ENCODE measurements at places on chromosomes 13 and 19. TPM values are rescaled to one million over a fixed set of nuclear protein-coding genes. Genes with fewer than 3 reads are reported as not detected.

DNA sequence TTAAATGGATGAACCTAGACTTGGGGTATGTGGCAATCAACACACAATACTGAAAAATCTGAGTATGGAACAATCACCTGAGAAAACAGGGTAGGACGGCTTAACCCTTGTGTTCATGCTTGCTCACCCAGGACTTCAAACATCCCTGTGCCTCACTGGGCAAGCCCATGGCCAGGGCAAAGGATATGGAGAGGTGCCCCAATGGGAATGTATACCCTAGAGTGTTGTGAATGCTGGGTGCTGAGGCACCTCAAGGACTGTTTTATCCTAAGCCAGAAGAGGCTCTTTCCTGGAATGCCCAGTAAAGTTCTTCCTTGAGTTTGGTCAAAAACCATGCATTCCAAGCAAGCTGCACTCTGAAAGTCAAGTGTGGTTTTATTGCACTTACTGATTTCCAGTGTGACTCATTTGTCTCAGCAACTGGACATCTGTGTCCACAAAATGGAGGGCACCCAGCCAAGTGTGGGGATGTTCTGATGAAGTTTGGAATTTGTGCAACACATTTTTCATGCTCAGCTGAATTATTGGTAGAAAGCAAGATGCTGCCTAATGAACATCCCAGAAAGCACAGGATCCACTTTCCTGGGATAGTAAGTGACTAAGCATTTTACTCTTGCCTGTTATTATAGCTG, 531.3 kb downstream of the RFC3 start:
- no peak overlapping the region for H3K4me3 ChIP-seq
- no peaks in the 10 kb centered on the region for H3K27me3 ChIP-seq
- H3K27ac ChIP-seq, result no peak overlapping the region
- no peaks in the 10 kb centered on the region for H3K36me3 ChIP-seq
- H3K4me1 ChIP-seq, result no peaks in the 10 kb centered on the region

Gene LILRA5
- 3.2 TPM for total RNA-seq

GRCh38 chr13:113651511-113652403, 6.2 kb downstream of the ATP4B start:
- peaks cover 22% of the 10 kb centered on the region for H3K36me3 ChIP-seq
- H3K4me1 ChIP-seq, result peaks cover 49% of the 10 kb centered on the region
- no peaks in the 10 kb centered on the region for H3K27me3 ChIP-seq
- H3K27ac ChIP-seq, result no peak overlapping the region

Gene SYMPK
- total RNA-seq, result 39.6 TPM

DNA sequence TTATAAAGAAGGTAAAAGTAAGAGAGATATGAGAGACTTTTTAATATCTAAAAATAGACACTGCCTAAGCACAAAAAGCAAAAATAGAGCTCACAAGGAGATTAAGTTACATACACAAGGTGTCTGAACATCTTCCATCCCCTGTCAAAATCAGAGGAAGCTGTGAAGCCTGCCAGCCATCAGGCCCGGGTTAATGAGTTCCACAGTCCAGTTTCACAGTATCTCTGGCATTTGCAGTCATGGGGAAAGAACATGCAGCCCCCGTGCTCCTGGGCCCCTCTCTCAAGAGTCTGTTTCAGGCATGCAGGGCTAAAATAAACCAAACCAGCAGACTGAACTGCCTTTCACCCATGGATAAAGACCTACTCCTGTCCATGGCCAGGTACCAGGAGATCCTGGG, 79.2 kb downstream of the TBC1D4 start:
- no peak overlapping the region for H3K27ac ChIP-seq
- H3K4me1 ChIP-seq, result no peaks in the 10 kb centered on the region
- no peak for DNase-seq
- no peak overlapping the region for H3K4me3 ChIP-seq
- H3K36me3 ChIP-seq, result no peaks in the 10 kb centered on the region
- H3K27me3 ChIP-seq, result no peaks in the 10 kb centered on the region

- H3K36me3 ChIP-seq, result peaks cover 3% of the 10 kb centered on the region
- H3K27ac ChIP-seq, result peak overlapping the region; percentile 96
- H3K27me3 ChIP-seq, result no peaks in the 10 kb centered on the region
Observed at GRCh38 chr19:12485052-12485416, 418 bp upstream of the ZNF709 start.

DNA sequence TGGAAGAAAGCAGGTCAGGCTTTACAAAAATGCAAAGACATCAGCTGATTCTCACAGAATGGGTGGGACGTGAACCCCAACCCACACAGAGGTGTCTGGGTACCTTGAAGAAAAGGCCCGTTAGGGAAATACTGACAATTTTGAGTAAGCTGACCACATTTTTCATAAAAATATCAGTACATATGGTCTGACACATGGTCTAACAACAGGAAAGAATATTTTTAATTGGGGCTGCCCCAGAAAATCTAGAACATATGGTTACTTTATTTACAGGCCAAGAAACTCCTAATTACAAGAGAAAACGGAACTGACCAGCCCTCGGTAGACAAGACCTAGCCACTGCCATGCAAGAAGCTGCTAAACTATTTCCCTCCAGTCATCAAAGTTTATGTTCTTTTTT, 48.7 kb upstream of the ITM2B start:
- no peak overlapping the region for H3K4me3 ChIP-seq
- H3K36me3 ChIP-seq, result no peaks in the 10 kb centered on the region
- no peaks in the 10 kb centered on the region for H3K27me3 ChIP-seq
- DNase-seq, result no peak
- no peaks in the 10 kb centered on the region for H3K4me1 ChIP-seq
- H3K27ac ChIP-seq, result no peak overlapping the region

Gene PPP1R13L
- 3.5 TPM for total RNA-seq

GRCh38 chr13:85603735-85604134, 195.5 kb downstream of the SLITRK6 start:
- no peak overlapping the region for H3K27ac ChIP-seq
- no peaks in the 10 kb centered on the region for H3K36me3 ChIP-seq
- H3K4me3 ChIP-seq, result no peak overlapping the region
- no peak for DNase-seq
- H3K27me3 ChIP-seq, result no peaks in the 10 kb centered on the region
- H3K4me1 ChIP-seq, result no peaks in the 10 kb centered on the region
